GM12878 (cell line): ENCODE measurements at places on chromosomes 7 and 10. TPM values are rescaled to one million over a fixed set of nuclear protein-coding genes. Genes with fewer than 3 reads are reported as not detected.
A peak's percentile ranks its signal among the peaks of the same experiment; 100 is the strongest.

The SPDYE2 gene
- not detected in 2 replicates for total RNA-seq

The CDH23 gene
- total RNA-seq, result 0.16 and 0.26 TPM in 2 replicates

The ICA1 gene
- total RNA-seq, result 2.9 and 3.0 TPM in 2 replicates

The RSBN1L gene
- 14.7 and 15.9 TPM in 2 replicates for total RNA-seq

DNA sequence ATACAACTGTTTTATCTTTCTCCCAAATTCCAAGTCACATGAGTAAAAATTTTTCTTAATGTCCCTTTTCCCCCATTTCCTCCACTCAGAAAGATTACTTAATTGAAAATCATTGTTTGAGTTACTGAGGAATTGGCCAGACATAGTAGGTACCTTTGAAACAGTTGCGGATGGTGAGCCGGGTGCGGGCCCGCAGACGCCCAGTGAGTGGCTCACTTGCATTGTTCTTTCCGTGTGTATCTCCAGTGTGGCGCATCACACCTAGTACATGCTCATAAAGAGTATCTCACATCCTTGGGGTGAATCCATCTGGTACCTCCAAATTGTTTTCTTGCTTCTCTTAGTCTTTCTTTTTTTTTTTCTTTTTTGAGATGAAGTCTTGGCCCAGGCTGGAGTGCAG lies 14.3 kb downstream of the TRRAP start:
- DNase-seq, result no peak

- no peak for DNase-seq
Measured at GRCh38 chr7:121595758-121596696, 199.9 kb upstream of the FAM3C start.

GRCh38 chr7:131543298-131543697 lies 13.1 kb downstream of the PODXL start:
- DNase-seq, result no peak

- no peak for DNase-seq
Measured at GRCh38 chr7:57404343-57404966, 45.5 kb upstream of the ZNF716 start.

- no peak for DNase-seq
Measured at GRCh38 chr7:80593869-80594586, 44.4 kb upstream of the CD36 start.

DNA sequence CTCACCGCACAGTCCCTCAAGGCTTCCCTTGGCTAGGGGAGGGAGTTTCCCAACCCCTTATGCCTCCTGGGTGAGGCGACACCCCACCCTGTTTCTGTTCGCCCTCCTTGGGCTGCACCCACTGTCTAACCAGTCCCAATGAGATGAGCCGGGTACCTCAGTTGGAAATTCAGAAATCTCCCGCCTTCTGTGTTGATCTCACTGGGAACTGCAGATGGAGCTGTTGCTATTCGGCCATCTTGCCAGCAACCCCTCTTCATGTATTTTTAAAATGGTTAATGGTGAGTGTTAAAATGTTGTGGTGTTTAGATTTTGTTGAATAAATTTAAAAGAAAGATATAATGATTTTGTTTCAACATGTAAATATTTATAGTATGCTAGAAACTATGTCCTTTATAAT lies 22.0 kb downstream of the UMAD1 start:
- no peak for DNase-seq

DNA sequence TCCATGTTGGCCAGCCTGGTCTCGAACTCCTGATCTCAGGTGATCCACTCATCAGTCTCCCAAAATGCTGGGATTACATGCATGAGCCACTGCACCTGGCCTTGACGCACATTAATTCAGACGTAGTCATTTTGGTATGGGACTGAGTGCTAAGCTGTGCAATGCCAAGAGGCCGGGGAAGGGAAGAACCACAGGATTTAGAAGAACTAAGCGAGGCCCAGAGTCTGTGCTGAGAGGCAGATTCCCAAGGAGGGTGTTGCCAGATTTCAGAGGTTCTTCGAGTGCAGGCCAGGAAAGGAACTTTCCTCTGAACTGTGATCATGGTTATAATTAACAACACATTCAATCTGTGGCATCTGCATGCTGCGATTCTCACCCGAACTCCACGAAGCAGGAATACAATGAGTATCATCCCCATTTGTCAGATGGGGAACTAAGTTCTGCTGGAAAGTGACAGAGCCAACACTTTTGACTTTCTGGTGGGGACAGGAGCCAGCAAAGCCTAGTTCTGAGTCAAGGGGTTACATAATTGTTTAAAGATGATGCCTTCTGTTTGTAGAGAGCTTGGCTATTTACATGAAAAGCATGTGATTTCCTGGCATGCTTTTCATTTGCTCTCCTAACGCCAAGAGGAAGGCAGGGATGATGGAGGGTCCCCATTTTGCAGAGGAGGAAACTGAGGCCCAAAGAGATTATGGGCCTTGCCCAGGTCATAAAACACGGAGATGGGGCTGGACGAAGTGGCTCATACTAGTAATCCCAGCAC lies 6.2 kb upstream of the ZAN start:
- no peak for DNase-seq

The CUZD1 gene
- 1.3 and 1.7 TPM in 2 replicates for total RNA-seq

The XRCC2 gene
- total RNA-seq, result 10.7 and 12.9 TPM in 2 replicates

GRCh38 chr7:48360574-48360973 lies 189.3 kb downstream of the ABCA13 start:
- DNase-seq, result no peak

DNA sequence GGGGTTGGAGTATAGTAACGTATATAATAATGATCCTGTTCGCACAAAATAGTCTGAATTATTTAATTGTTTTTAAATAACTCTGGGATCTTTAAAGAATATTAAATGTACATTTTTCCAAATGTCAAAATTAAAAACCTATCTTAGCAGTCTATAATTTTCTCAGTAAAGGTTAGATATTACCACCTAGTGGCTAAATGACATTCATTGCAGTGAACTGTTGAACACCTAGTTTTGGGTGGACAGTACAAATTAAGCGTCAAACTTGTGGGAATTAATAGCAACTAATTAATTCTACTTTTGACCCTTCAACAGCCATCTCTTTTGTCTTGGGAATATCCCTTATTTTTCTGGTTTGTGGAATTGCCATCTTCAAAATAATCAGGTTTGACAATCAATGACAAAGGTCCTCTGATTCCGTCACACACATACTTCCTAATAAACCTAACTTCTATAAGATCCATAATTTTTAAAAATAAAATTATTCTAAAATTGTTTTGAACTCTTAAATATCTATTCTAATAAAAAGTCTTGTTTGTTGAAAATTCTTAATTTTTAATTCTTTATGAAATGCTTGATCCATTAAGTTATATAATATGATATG lies 165.7 kb downstream of the SEMA3D start:
- no peak for DNase-seq

- no peak for DNase-seq
Measured at GRCh38 chr7:21948887-21949540, 3.3 kb upstream of the CDCA7L start.

DNA sequence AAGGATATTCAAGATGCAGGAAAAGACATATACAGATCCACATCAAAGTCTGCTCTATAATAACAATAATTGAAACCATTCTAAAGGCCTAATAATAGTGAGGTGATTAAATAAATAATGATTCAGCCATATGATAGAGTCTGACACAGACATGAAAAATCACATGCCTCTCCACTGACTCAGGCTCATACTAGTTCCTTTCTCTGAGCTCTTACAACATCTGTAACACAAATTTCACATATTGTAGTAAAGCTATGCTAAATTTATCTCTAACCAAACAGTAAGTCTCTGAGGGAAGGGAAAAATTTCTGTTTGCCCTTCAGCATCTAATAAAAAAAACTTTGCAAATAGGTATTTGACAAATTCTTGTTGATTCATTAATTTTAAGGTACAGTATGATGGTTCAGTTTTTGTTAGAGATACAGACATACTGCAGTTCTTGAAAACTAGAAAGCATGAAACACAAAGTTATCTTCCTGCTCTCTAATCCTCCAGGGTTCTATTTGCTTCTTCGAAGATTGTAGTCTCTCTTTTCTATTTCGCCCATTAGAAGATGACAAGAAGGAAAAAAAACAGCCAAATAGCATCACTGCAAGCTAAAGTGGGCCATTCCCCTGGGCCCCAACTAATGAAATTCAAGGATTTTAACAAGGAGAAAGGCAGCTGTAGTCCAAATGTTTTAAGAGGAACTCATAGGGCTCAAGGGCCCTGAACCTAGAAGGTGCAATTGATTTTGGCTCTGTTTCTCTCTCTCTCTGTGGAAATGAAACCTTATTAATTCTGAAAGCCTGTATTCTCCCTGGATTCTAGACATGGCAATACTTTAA lies 53.9 kb downstream of the CUBN start:
- no peak for DNase-seq

DNA sequence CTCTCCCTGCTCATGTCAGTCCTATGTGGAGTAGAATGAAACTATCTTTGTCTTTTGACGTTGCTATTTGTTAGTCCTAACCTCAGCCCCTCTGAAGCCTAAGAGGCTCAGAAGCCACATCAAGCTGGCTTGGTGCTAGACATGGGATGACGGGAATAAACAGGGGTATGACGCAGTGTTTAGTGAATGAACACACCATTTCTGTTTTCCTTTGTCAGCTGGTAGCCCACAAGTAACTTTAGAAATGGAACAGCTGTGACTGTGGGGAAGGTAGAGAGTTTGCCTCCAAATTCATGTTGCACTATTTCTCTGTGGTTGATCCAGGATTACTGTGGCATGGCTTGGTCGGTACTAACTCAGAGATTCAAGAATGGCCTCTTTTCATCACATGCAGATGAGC lies 31.3 kb downstream of the COX15 start:
- no peak for DNase-seq

The INHBA gene
- total RNA-seq, result 0.05 and 0.08 TPM in 2 replicates

GRCh38 chr7:114922652-114923402 lies 933 bp downstream of the MDFIC start:
- no peak for DNase-seq

- no peak for DNase-seq
Measured at GRCh38 chr10:100019787-100020141, 10.0 kb upstream of the DNMBP start.

The MPP7 gene
- total RNA-seq, result 0.08 and 0.15 TPM in 2 replicates

DNA sequence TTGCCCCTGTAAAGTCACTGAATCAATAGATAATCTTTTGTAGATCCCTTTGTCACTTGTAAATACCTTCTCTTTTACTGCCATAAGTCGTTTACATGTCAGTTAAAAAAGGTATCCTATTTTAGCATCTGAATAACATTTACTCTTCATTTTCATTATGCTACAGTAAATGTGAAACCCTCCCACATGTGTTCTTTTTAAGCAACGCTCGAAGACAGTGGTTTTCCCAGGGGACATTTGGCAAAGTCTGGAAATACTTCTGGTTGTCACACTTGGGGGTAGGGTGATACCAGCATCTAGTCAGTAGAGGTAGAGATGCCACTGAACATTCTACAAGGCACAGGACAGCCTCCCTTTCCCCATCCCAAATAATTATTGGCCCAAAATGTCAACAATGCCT lies 23.7 kb downstream of the ATAD1 start:
- DNase-seq, result peak; percentile 48

DNA sequence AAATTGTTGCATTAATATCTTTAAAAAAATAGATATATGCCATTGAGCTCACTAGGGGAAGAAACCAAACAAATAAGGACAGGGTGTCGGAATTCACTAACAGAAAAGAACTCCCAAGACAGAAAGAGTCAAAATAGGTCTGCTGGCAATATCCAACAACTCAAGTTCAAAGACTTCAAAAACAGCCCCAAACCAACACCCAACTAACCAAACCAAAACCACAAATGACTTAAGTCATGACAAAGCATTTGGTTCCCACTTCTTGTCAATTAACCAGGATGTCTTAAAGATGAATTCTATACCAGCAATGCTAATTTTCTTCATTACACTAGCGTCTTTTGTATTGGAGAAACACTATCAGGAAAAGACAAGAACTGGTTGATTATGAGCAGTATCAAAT lies 249.0 kb upstream of the PLXNA4 start:
- DNase-seq, result no peak

- no peak for DNase-seq
Measured at GRCh38 chr7:25851332-25852210, 300.4 kb upstream of the NFE2L3 start.

The TRIM73 gene
- total RNA-seq, result 2.4 and 3.6 TPM in 2 replicates

DNA sequence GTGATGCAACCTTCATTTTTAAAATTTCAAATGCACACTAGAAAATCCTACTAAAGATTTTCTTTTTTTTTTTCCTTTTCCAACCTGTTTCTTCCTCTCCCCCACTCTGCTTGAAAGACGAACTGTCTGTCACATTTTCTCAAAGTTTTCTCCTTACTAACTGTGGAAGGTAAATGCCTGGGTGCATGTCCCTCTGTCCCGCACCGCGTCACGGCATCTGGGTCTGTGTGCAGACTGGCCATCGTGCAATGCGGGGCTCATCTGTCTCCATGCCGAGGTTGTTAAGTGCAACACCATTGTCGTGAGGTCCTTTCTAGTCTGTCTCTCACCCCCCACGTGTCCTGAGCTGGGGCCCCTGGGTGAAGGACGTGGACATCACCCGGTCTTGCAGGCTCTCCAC lies 28.4 kb downstream of the PFKFB3 start:
- no peak for DNase-seq

DNA sequence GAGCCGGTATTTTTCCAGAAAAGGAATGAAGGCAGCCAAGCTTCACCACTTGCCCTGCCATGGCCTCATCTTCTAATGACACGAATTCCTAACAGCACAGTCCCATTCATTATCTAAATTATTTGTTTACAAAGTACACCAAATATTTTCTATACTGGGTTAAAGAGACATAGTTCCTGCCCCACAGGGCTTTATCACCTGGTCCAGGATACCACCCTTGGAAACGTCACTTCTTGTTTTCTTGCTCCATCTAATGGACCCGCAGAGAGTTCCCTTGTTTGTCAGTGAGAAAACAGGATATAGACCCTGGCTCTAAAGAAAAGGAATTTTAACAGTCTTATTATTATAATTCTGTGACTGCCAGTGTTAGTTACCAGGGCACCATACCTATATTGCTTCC lies 1165.4 kb downstream of the GATA3 start:
- no peak for DNase-seq

DNA sequence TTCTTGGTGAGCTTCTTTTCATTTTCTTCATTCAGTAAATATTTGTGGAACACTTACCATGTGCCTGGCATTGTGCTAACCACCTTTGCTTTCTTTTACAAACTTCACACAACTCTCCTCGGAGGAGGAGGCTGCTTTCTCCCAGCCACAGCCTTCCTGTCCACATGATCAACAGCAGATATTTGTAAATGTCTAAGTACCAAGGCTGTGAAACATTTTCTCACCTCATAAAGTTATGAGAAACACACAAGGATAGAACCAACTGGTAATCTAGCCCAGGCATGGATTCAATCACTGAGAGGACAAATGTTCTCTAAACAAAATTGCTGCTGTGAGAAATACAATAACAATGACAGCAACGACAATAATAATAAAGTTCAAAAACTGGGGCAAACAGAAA lies 3.9 kb downstream of the CTTNBP2 start:
- no peak for DNase-seq

- DNase-seq, result no peak
Measured at GRCh38 chr7:138032186-138032585, 30.3 kb upstream of the CREB3L2 start.

- no peak for DNase-seq
Measured at GRCh38 chr7:30920021-30920583, 8.4 kb downstream of the AQP1 start.

GRCh38 chr10:133420579-133420978 lies 3.8 kb downstream of the SPRN start:
- no peak for DNase-seq
